ENCODE measurements at places on chromosomes 4 and X.

GRCh38 chrX:153686711-153687110, 1.0 kb upstream of the SLC6A8 start:
- no peak for DNase-seq

DNA sequence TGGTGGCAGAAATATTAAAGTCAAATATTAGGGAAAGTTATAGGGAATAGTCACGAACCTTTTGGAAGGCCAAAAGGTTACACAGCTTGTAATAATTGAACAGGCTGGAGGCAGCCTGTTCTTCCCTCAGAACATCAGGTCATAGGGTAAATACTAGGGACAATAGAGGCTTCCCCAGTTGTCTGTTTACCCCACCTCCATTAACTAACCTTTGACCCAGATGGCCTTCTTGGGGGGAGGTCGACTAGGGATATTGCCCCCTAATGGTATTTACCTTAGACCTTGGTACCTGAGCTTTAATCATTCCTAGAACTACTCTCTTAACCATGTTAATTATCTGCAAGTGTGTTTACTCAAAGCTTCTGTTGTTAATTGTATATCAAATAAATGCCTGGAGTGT, 26.0 kb downstream of the C4orf17 start:
- no peak for DNase-seq

DNA sequence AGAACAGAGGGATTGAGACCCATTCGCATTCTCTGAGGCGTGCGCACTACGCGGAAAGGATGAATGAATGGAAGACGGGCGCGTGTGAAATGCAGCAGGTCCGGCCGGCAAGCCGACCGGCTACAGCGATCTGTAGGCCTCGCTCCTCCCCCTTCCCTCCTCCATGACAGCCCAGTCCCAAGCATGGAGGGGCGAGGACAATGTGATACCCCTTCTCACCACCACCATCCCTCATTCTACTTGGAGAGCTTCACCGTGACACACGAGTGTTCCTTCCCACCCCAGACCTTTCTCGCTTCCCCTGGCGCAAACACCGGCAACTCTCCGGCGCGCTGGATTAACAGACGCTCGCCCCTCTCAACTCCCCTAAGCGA, 815 bp downstream of the EIF4E start:
- peak; percentile 82 for DNase-seq

DNA sequence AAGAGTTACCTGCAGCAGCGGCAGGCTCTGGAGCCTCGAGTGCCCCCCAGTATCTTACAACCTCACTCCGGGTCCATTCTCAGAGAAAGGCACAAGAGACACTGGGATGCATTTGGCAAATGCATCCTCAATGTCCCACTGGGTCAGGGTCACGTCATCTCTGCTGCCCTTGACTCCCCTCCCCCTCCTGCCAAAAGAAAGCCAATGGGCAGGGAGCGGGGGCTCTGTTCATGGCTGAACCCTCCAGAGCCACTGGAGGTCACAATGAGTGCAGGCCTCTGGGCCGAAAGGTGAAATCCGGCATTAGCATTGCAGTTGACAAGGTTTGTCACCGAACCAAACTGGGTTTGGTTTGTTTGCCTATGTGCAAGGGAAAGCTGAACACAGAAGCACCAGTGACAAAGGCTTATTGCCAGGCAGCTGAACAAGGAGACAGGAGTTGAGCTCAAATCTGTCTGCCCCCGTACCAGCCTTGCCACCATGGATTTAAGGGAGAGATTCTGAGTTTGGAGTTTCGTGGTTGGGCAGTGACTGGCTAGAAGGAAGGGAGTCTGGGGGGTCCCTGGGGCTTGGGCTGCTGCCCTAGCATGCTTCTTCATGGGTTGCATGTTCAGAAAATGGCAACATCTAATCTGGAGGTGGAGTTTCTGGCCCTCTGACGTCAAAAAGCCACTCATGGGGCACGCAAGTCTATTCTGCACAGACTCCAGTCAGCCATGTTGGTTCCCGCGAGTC, 64.3 kb downstream of the HTRA3 start:
- peak; percentile 22 for DNase-seq

DNA sequence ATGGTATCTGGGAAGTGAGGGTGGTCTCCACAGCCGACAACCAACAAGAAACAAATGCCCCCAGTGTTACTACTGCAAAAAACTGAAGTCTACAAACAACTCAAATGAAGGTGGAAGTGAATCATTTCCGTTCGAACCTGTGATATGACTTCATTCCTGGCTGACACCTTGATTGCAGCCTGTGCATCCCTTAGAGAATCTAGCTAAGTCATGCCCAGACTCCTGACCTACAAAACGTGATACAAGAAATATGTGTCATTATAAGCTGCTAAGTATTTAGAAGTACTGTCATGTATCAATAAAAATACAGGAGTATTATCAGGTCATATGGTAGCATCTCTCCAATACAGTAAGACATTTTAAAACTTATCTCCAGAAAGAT, 959.7 kb upstream of the LCORL start:
- no peak for DNase-seq

DNA sequence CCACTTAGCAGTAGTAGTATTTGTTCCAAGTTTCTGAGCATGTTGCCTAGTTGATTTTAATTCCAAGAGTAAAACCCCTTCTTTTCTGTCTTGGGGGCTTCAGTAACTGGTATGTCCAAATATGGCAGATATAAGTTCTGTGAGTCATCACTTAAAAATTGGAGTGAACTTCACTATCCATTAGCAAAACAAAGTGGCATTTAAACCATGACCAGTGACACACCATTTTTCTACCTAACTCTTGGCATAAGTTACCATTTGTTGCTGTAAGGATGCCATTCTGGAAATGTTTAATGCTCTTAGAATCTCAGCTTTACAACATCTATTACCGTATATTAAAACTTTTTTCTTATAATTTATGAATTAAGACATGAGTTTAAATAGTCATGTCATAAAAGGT, 102.0 kb downstream of the CBR4 start:
- no peak for DNase-seq

- DNase-seq = no peak
Observed at GRCh38 chr4:16667464-16667863, 231.0 kb downstream of the LDB2 start.

- DNase-seq = no peak
Observed at GRCh38 chr4:183772361-183772760, 113.3 kb downstream of the TRAPPC11 start.

DNA sequence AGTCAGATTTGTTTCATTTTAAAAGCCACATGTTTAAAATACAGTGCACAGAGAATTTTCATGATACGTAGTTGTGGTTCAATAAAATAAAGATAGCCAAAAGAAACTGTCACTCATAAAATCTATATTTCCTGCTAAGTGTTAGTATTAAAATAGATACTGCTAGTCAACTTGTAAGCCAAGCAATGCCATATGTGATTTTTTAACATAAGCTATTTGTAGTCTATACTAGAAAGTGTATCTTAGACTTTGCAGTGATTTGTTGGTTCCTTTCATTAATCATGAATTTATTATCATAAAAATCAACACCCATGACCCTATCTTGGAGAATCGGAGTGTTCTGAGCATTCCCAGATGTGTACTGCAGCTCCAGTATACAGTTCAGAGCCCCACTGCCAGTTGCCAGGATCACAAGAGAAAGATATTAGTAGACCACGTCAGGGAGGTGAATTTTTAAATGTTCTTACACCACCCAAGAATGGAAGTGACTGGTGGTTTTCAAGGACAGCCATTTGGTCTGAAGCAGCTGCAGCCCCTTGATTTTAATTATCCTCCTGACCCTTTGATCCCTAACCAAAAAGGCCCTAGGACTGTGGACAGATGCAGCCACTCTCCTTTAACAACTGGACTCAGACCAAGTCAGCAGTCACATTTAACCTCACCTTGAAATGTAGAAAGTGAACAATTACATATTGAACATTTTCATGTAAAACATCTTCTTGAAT, 163.1 kb downstream of the PALLD start:
- no peak for DNase-seq

DNA sequence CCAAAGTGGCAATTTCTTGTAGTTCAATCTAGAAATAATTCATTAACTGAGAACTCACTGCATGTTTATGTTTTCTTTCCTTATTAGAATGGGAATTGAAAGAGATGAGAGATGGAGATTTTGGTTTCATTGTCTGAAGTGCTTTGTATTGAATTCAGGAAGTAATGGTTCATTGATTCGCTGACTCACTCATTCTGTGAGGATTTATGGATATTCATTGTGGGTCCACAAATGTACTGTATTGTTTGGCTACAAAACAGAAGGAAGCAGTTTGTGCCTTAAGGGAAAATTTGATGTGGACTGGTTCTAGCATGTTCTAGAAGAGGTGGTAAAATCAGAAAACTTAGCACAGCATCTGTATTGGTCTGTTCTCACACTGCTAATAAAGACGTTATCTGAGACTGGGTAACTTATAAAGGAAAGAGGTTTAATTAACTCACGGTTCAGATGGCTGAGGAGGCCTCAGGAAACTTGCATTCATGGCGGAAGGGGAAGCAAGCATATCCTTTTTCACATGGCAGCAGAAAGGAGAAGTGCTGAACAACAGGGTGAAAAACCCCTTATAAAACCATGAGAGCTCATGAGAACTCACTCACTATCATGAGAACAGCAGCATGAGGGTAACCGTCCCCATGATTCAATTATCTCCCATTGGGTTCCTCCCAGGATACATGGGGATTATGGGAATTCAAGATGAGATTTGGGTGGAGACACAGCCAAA, 132.3 kb upstream of the VCX3A start:
- DNase-seq = no peak

- DNase-seq = no peak
Observed at GRCh38 chr4:21628116-21628670, 320.4 kb downstream of the KCNIP4 start.

DNA sequence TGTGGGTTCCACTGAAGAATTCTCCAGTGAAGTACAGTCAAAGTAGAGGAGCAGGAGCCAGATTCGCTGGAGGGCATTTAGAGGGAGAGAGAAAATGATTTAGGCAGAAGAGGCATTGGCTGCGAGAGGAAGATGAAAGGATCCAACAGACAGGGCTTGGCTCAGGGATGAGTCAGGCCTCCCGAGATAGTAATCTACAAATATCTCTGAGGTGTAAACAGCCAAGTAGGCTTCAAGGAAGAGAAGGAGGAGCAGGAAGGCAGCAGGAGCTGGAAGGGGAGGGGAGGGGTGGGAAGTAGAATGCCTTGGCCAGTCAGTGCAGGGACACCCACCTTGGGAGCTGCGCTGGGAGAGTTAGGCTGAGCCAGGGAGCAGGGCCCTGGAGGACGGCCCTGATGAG, 55.5 kb downstream of the PJA1 start:
- no peak for DNase-seq

- no peak for DNase-seq
Observed at GRCh38 chr4:149997881-149998421, 80.3 kb upstream of the DCLK2 start.

- DNase-seq = no peak
Observed at GRCh38 chr4:78734441-78735162, 41.5 kb upstream of the BMP2K start.

GRCh38 chrX:11791090-11791489, 33.1 kb downstream of the MSL3 start:
- DNase-seq = no peak

- no peak for DNase-seq
Observed at GRCh38 chr4:29224911-29225310, 1495.3 kb upstream of the PCDH7 start.

GRCh38 chr4:14247767-14248166, 620.2 kb upstream of the BOD1L1 start:
- DNase-seq = no peak

GRCh38 chr4:160423879-160424451, 1321.1 kb downstream of the RAPGEF2 start:
- DNase-seq = no peak

All from right forelimb (tissue), 1 donor.